C1 segment of cervical spinal cord (tissue), 14 donors: ENCODE measurements at places on chromosomes 5 and 9.

DNA sequence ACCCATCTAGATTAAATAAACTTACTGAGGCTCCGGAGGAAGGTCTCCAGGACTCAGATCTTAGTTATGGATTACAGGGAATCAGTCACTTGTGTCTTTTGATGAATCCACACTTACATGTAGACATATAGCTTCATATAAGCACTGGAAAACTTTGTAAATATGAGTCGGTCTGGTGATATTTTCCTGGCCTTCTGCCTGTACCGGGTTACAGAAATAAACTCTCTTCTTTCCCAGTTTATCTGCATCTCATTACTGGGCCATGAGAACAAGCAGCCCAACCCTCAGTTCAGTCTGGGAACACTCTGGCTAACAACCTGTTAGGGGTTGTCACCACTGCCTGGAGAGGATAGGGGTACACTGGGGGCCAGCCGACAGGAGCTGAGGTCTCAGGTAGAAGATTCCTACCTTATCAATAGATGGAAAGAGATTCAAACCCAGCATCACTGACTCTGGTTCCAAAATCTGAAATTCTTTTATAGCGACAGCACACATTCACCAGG lies 59.1 kb downstream of the THBS4 start:
- DNase-seq = no peak

DNA sequence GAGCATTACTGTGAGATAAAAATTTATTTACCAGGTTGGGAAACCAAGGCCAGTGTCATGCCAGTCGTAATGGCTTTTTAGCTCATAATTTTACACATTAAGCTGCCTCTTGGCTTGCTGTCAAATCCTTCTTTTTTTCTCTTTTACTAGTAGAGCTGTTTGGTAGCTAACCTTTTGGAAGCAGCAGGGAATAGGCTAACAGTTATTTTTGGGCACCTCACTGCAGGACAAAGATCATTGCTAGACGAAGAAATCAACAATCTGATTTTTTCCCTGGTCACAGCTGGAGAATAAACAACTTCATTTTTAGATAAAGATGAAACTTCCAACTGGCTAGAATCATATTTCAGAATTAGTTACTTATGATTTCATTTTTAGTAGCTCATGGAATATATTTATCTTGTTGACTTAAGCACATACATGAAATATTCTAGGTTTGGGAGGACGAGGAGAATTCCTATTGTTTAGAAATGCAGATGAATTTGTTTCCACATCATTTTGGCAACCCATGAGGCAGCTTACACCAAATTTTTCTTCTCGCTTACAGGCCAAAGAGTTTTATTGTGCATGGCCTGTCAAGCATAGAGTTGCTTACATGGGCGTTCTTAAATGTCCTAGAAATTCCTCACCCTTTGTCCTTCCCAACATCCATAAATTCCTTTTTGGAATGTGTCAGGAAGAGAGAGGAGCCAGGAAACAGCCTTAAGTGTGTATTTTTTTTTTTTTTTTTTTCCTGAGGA lies 19.6 kb downstream of the TNC start:
- DNase-seq = no peak

GRCh38 chr5:133639850-133640528 lies 27.6 kb upstream of the FSTL4 start:
- DNase-seq = no peak

- no peak for DNase-seq
Observed at GRCh38 chr9:3852545-3852944, 326.7 kb upstream of the RFX3 start.

GRCh38 chr5:62722360-62722759 lies 143.7 kb downstream of the LRRC70 start:
- no peak for DNase-seq

- DNase-seq = no peak
Observed at GRCh38 chr9:34125681-34126206, 754 bp downstream of the DCAF12 start.

GRCh38 chr9:99748676-99749075 lies 73.0 kb upstream of the NR4A3 start:
- no peak for DNase-seq

- no peak for DNase-seq
Observed at GRCh38 chr9:13993632-13994185, 320.2 kb downstream of the NFIB start.
